ENCODE measurements at places on chromosomes 1 and 21.

GRCh38 chr1:44262816-44263567 lies 49.7 kb downstream of the DMAP1 start:
- no peak for DNase-seq

DNA sequence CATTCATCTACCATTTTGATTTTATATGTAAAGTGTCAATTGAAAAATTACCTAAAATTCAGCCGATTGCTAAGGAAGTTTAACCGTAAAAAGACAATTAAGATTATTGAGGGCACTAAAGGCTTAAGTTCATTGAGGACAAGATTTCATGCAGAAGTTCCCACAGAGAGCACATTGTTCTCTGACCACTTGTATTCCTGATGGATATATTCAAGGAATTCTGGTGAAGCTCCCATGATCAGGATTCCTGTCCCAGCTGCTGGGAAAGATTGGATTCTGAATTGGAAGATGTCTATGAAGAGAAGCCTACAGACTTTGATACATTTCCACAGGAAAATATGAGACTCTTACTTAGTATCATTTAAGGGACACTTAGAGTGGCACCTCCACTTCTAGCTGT lies 209.2 kb upstream of the KCTD3 start:
- DNase-seq = no peak

GRCh38 chr1:14875524-14876509 lies 277.3 kb downstream of the KAZN start:
- DNase-seq = no peak

DNA sequence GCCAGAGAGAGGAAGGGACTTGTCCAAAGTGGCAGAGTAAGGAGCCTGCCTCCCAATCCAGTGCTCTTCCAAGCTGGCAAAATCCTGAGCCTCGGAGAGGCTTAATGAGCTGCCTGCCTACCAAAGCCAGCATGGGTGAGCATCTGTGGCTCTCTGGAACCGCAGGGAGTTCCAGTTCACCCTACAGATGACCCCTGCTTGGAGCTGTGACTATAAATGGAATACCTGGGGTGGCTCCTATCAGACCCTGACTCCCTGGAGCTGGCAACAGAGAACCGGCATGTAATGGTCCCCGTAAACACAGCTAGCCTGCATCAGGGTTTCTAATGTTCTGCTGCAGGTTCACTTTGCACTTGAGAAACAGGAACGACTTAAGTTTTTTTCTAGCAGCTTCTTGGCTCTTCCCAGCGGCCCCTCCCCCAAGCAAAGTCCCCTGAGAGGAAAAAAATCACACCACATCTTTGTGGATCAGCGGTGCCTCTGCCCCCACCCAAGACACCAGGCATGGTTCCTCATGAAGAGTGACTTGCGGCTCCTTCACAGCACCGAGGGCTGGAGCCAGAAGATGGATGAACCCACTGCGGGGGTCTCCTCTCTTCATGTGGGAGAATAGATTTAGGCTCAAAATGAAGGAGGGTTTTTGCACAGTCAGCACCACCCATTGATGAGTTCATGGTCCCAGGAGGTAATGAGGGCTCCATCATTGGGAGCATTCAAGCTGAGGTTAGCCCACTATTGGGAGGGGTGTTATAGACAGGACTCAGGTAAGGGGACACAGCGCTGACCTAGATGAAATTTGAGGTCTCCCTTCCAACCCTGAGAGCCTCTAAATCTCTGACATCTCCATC lies 79.0 kb downstream of the SYT2 start:
- no peak for DNase-seq

GRCh38 chr1:177170756-177171535 lies at the start of gene BRINP2:
TSS of gene BRINP2 (plus strand) at chr1:177170958. CDS start at chr1:177229877, 58,919 bp downstream.
- no peak for DNase-seq

GRCh38 chr1:221157026-221157761 lies 278.0 kb downstream of the HLX start:
- no peak for DNase-seq

- no peak for DNase-seq
Measured at GRCh38 chr1:193359631-193360030, 173.2 kb upstream of the B3GALT2 start.

DNA sequence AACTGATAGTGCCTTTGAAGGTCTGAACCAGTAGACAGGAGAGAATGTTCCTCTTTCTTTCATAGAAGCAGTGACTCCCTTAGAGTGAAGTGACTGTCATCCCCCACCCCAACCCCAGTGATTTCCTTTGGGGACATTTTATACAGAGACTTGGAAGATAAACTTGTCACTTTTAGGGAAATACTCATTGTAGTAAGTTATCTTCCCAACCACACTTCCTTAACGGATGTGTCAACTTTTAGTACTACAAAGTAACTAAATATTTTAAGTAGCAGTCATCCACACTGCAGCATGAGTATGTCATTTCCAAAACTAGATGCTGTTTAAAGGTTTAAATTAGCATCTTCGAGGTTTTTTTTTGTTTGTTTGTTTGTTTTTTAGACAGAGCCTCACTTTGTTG lies 13.7 kb downstream of the LRRC8B start:
- no peak for DNase-seq

- no peak for DNase-seq
Measured at GRCh38 chr1:24384251-24385090, 29.1 kb downstream of the STPG1 start.
